ENCODE measurements at places on chromosomes 3 and 15.

GRCh38 chr3:156516284-156516683, 38.6 kb downstream of the SSR3 start:
- no peak for DNase-seq

DNA sequence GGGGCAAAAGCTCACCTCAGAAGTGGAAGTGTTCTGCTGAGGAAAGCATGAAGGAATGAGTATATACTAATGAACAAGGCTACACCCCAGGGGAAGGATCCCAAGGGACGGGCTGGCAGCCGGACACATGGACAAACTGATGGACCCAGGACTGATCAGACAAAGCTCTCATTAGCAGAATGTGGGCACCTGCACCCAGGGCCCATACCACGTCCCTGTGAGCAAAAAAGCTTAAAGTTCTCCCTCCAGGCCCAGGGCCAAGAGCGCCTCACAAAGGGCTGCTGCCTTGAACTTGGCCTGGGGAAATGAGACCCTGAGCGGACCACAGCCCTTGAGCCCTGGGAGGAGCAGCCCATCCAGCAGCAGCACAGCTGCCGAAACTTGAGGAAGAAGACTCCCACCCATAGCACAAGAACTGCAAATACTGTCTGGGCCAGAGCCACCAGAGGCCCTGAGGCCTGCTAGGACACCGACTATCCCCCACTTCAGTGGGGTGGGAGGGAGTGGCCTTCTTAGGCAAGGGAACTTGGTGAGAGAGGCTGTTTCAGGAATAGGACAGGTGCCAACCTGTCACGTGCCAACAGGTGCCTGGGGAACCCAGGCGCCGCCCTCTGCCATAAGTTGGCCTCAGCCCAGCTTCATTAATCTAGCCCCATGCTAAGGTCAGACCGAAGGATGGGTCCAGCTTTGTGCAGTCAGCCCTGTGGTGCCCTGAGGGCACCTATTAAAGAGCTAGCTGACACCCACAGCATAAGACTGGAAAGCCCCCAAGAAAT, 2.3 kb upstream of the GMPPB start:
- no peak for DNase-seq

DNA sequence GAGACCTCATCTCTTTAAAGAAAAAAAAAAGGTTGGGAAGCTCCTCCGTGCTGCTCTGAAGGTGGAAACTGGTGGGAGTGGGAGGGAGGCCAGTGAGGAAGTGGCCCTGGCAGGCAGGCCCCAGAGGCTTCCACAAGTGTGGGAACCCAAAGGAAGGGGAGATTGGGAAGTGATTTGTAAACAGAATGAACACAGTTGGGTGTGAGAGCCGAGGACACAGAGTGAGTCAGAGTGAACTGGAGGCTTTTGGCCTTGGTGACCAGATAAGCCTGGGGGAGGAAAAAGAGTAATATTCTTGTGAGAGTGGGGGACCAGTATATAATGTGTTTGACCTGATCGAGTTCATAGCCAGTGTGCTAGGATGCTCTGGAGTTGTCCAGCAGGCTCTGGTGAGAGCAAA, 23.0 kb downstream of the MKRN2 start:
- no peak for DNase-seq

DNA sequence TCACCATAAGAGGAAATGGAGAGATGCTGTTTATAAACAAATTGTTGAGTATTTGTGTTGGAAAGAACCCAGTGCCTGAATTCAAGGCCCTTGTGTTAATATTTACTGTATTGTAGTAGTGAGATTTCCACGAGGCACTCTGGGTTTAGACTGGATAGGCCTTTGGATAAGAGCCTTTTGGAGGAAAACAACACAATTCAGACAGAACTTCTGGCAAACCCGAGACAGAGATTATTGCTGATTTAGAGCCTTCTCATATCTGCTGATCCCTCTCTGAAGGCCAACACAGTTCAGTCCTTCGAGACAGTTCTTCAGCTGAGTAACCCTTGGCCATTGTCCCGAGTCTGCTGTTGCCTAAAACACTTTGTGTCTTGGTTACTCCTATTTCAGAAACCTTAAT, 55.7 kb downstream of the LMCD1 start:
- no peak for DNase-seq

DNA sequence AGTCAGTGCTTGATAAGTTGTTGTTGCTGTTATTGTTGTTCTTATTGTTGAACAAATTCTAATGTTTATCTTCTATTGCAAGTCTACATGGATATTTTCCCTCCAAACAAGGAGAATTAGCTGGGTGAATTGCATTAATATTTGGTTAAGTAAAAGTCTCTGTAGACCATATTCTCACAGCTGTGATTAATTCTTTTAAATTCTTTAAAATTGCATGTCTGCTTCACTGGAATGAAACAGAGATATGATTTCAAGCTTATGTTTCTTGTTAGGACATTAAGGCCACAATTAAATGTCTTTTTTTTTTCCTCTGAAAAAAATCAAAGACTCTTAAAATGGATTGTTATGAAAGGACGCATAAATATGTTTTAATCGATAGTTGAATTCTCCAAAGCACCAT, 153.4 kb downstream of the EBLN2 start:
- no peak for DNase-seq

DNA sequence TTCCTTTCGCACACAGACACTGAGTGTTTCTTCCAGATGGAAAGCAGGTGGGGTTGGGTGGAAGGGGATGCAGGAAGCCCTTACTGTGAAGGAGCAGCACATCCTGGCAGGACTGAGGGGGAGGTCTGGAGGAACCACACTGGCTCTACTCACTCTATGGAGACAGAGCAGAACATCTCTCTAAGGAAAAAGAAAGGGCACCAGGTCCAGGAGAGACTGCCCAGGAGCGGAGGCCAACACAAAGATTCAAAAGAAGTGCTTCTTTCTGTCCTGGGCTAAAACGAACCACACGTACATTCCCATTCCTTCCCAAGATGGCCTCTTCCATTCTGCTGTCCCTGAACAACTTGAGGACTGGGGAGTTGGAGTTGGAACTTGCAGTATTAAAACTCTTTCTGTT, 13.8 kb upstream of the VIPR1 start:
- no peak for DNase-seq

GRCh38 chr3:53571264-53571663, 76.9 kb downstream of the CACNA1D start:
- DNase-seq = no peak

GRCh38 chr3:60555686-60556354, 695.4 kb downstream of the FHIT start:
- DNase-seq = no peak

GRCh38 chr3:148759430-148759829, 61.7 kb downstream of the AGTR1 start:
- DNase-seq = no peak

- peak; percentile 89 for DNase-seq
Measured at GRCh38 chr15:50906954-50907600, 1.4 kb upstream of the AP4E1 start.

DNA sequence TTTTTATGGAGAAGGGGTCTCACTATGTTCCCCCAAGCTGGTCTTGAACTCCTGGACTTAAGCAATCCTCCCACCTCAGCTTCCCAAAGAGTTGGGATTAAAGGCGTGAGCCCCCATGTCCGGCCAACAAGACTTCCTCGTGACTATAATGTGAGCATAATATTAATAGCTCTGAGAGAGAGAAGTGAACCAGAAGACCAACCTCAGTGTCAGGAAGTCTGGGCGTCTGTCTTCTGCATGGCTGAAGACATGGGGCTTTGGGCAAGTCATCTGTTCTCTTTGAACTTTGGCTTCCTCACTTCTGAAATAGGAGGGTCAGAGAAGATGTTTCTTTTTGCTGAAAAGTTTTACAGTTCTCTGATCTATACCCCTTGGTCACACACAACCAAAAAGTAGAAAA, 92.1 kb downstream of the SLC49A4 start:
- DNase-seq = no peak

DNA sequence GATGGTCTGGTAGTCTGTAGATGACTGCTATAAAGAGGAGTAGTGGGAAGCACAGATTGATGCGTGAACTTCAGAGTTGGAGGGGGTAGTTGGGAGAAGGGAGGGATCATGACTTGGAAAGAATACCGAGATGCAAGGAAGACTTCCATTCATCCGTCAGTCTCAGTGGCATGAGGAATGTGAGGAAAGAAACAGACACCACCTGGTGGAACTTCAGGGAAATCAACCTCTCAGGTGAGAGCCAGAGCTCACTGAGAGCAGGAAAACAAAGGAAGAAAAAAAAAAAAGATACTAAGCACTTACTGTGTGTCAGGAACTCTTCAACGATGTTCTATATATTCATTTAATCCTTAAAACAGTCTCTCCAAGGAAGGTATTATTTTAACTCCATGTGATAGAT, 172.4 kb downstream of the OXSM start:
- no peak for DNase-seq

- no peak for DNase-seq
Measured at GRCh38 chr3:56025326-56025725, 442.9 kb downstream of the ERC2 start.

GRCh38 chr3:173699353-173699752, 301.8 kb downstream of the NLGN1 start:
- no peak for DNase-seq

DNA sequence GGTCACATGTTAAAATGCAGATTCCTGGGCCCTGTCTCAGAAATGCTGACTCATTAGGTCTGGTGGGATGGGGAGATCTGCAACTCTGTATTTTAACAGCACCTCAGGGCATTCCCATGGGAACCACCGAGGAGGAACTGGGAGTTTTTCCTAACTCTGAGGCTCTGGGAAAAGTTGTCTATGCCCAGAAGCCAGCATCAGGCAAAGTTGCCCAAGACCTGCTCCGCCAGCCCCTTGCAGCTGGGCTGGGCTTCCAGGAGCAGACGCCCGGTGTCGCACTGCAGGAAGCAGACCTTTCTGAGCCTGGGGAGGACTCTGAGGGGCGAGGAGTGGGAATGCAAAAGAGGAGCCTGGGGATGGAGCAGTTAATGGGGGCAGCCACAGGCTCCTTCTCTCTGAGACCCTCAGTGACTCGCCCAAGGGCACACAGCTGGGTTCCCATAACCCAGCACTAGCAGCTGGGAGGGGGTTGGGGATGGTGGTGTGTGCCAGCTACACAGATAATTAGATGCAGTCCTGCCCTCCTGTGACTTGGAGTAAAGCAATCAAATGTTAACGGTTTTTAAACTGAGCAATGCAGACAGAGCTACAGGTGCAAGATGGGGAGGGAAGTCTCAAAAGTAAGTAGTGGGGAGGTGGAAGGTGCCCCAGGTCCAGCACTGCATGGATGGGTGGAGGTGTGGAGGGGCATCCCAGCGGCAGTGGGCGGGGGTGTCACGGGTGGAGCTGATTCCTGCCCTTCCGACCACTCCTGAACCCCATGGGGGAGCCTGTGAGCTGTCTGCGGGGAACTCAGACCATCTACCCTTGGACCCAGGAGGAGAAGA, 100.4 kb downstream of the LSM3 start:
- DNase-seq = no peak

DNA sequence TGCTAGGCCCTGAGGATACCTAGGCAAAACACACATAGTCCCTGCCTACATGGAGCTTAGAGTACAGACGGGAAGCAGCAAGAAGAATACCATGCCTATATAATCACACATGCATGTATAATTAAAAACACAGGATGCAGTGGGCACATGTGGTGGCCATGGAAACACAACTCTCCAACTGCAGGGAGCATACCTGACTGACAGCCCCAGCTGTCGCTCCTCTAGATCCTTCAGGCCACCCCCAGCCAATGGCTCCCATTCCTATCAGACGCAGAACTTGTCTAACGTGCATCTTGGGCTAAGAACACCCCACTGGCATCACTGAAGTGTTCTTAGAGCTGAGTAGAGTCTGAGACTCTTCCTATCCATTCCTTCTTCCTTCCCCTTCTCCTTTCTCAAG, 125.5 kb upstream of the FRMD4B start:
- DNase-seq = no peak

- DNase-seq = no peak
Measured at GRCh38 chr3:23876923-23877322, 39.9 kb downstream of the NKIRAS1 start.

- DNase-seq = no peak
Measured at GRCh38 chr3:27452368-27453090, 31.7 kb downstream of the SLC4A7 start.

DNA sequence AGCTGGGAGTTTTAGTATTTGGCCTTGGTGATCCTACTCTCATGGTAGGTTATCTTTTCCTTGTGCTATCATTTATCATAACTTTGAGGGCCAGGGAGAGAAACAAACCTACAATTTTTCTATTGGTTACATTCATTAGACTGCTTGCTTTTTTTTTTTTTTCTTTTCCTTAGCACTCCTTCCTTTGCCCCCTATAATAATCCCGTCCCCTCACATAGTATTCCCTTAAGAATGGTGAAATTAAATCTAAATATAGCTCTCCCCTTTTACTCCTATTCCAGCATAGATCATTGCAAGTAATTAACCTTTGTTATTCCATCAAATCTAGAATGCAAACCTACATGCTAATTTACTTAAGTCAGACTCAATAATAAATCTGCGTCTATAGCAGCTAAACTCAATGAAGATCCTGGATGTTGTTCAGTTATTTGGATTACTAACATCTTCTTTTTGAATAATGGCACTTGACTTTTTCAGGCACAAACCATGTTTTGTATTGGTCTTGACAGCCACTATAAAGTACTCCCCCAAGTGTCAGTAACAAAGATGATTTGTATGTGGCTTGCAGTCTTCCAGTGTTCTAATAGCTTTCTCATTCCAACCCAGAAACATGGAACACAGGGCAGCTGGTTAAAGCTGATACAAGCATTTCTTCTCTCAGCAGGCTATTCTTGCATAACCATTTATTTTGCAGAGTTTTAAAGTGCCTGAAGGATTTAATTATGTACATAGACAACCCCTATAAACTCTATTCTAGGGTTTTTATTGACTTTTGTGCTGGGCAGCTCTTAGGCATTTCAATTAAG, 420.6 kb downstream of the MECOM start:
- DNase-seq = no peak

DNA sequence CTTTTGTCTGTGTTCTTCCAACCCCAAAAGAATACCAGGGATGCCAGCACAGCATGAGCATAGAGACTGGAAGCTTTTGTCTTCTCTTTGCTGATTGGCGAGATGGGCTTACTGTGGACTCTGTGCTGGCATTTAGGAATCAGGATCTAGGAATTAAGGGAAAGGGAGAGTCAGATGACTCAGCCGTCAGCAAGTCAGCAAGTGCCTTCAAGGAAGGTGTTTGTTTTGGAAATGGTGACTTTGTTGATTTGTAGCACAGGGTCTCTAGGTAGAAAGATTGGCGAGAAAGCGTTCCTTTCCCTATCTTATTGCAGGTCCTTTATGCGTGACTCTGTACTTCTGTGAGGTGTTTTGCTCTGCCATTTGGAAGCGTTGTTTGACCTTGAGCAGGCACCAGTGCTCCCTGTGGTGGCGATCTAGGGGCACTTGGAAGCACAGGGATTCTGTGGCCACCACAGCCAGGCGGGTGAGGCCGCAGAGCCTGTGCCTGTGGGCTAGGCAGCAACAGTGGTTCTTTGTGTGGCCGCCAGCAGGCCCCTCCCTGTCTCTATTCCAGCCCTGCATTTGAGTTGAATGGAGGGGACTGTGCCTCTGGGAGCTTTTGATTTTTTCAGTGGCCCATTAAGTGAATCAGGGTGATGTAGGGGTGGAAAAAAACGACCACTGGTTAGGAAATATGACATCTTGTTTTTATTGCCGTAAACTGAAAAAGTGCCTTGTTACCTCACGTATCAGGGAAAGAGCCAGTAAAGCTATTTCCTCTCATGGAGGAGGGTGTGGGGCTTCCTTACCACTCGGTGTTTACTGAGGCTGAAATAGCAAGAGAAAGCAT, 19.0 kb downstream of the FAN1 start:
- DNase-seq = no peak

Measured in CD4-positive, alpha-beta T cell treated with Interleukin-21 for 1 hour (primary cell).